Activated naive CD4-positive, alpha-beta T cell (primary cell): ENCODE measurements at places on chromosomes 2 and 18.

DNA sequence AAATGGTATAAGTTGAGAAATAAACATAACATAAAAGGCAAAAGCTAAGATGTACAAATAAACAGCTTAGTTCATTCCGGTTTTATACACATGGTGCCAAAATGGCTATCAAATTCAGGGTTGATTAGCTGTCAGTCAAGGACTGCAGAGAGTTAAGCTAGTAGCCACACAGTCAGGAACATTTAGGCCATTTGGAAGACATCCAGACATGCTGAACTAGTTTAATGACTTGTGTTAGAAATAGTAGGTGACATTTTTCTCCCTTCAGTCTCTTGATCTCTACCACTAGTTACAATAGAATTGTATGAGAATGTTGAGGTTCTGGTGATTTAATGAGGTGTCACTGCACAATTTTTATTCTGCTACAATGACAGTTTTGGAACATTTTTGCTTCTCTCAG, 394.4 kb upstream of the SPHKAP start:
- no peak for DNase-seq

- DNase-seq, result no peak
Measured at GRCh38 chr2:178194600-178195389, 483 bp downstream of the OSBPL6 start.

GRCh38 chr18:7772510-7772888, 205.4 kb downstream of the PTPRM start:
- DNase-seq, result no peak

GRCh38 chr2:140392824-140393223, 1612.6 kb upstream of the NXPH2 start:
- DNase-seq, result no peak

GRCh38 chr2:165718610-165719210, 75.3 kb downstream of the GALNT3 start:
- no peak for DNase-seq

DNA sequence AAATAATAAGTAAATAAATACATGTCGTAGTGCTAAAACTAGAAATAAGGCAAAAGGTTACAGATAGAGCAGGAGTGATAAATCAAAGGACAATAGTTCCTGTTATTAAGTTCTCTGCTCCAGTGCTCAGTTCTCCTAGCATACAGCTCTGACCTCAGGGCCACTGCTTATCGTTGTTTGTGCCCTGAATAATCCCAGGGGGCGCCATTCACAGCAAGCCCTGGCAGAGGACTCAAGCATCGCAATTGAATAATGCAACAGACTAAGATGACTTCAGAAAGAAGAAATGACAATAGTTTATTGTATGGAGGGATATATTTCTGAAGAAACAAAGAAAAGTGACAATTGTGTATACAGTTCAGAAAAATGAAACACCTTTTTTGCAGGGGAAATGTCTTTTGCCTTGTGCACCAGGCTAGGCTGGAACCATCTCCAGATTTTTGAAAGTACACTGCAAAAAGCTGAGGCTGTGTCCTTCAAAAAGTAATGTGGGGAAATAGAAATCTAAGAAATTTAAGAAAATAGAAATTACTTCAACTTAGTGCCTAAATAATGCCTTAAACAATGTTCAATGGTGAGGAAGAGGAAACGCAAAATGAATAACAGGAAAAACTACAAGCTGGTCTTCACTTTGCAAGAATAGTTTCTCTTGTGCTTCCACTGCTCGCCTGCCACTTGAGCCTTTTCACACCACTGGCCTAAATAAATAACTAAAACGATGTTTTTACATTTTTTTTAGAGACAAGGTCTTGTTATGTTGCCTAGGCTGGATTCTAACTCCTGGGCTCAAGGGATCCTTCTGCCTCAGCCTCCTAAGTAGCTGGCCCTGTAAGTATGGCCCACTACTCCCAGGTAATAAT, 19.0 kb upstream of the CCNYL1 start:
- DNase-seq, result peak; percentile 8

- no peak for DNase-seq
Measured at GRCh38 chr2:180625006-180625844, 355.2 kb upstream of the UBE2E3 start.

DNA sequence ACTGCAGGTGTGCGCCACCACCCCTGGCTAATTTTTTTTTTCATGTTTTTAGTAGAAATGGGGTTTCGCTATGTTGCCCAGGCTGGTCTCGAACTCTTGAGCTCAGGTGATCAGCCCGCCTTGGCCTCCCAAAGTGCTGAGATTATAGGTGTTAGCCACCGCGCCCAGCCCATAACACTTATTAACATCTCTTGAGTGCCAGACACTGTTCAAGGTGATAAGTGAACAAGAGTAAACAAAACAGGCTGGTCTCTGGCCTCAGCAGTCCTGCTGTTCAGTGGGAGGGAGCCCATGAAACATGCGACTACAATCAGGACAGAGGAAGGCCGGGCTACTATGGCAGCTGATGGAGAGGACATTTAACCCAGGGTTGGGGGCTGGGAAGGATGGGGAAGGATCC, 42.3 kb downstream of the KCTD1 start:
- DNase-seq, result no peak
